ENCODE measurements at places on chromosomes 7 and 10. TPM values are rescaled to one million over a fixed set of nuclear protein-coding genes. Genes with fewer than 3 reads are reported as not detected.

OR6V1 gene
- total RNA-seq, result not detected

OR2A7 gene
- total RNA-seq, result not detected

NIPSNAP2 gene
- total RNA-seq, result 76.7 TPM

GRCh38 chr7:138125598-138126111 is 49.4 kb downstream of the AKR1D1 start:
- peak; percentile 70 for DNase-seq

- DNase-seq, result peak; percentile 13
These were observed 818.6 kb downstream of the GRID1 start for GRCh38 chr10:85548034-85548433.

DNA sequence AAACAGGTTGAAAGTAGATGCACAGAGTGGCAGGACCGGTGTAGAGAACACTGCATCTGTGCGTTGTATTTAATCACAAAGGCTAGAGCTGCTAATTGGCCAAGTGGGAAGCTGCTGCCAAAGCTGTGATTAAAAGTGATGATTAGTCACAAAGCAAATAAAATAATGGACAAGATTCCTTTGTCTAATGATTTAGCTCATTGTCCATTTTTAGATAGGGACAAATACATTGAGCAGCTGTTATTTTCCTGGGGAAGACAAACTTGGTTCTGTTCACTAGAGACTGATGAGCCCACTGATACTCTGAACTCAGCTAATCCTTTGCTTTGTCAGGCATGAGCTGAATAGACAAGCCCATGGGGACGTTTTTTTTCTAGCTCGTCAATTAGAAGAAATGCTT is 19.7 kb downstream of the UBE3C start:
- no peak for DNase-seq

DNA sequence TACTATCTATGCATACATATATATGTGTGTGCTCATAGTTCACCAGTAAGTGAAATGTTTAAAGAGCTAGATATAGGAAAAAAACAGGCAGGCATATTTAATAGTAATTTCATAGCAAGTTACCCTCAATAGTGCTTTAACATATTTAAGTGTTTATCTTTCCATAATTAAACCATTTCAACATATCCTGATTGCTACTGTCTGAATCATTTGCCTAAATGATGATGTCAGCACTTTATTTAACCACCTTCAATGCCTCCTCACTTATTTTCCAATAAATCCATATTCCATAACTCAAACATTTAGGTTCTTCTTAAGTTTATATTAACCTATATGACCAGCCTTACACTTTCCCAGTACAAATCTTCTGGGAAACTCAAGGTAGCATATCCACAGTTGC is 601.1 kb downstream of the ARL4A start:
- DNase-seq, result no peak

GRCh38 chr7:69661342-69661741 is 63.1 kb downstream of the AUTS2 start:
- no peak for DNase-seq

- no peak for DNase-seq
These were observed 246.6 kb downstream of the ZMYND11 start for GRCh38 chr10:381805-382204.

DNA sequence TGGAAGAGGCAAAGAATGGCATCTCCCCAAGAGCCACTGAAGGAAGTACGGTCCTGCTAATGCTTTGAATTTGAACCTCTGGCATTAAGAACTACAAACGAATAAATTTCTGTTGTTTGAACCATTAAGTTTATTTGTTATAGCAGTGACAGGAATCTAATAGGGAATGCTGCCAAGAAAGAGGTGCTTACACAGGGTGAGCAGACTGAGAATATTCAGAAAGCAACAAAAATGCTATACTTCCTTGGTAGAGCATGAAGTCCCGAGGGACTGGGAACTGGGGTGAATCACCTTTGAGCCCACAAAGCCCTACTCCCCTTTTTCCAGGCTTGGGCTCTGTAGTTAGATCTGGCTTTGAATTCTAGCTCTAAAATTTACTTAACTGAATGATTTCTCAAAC is 45.0 kb downstream of the PANK1 start:
- DNase-seq, result no peak

DNA sequence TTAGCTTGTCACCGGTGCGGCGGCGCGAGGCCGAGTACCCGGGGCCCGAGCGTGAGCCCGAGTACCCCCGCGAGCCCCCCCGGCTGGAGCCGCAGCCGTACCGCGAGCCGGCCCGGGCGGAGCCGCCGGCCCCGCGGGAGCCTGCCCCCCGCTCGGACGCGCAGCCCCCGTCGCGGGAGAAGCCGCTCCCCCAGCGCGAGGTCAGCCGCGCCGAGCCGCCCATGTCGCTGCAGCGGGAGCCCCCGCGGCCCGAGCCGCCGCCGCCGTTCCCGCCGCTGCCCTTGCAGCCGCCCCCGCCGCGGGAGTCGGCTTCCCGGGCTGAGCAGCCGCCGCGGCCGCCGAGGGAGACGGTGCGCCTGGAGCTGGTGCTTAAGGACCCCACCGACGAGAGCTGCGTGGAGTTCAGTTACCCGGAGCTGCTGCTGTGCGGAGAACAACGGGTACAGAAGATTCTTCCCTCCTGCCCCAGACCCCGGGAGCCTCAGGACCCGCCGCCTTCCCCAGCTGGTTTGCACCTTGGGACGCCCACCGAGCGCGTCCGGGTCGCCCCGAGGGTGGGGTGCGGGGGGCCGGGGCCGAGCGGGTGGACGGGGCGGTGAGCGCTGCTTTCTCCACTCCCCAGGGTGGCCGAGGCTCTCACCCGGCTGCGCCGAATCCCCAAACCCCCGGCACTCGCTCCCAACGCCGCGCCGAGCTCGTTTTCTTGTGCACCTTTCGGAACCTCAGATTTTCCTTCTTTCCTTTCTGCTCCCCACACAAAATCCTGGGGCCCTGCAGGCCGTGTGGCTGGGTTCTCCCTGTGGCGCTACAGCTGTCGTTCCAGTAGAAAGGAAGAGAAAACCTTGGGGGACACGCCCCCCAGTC is 708 bp downstream of the UBN2 start:
- peak; percentile 39 for DNase-seq

DNA sequence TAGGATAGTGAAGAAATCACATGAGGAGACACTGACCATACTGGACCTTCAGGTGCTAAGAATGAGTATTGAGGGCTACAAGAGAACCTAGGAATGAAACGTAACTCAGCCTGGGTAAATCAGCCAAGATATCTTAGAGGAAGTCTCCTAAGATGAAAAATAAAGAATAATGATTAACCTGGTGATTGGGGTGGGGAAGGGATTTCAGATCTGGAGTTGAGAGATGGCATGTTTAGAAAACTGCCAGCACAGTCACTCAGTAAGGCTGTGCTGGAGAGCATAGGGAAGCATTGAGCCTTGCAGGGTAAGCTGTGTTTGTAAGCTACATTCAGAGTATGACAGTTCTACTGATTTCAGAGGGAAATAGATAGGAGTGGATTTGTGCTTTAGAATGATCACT is 1.9 kb upstream of the MALRD1 start:
- no peak for DNase-seq

DNA sequence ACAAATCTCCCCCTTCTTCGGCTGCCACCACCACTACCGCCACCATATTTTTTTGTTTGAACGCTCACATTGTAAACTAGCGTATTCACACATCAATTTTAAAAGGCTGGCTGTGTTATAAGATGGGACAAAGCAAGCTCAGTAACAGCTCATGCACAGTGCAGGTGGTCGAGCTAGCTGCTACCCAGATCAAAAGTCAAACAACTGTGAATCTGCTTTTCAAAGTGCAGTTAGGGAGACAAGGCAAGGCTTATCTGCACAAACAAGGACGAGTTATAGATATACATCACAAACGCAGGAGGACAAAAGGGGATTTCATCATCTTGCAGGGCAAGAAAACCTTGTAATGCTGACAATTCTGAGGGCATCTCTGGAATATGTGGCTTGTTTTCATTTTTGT is 231.6 kb downstream of the VTI1A start:
- DNase-seq, result no peak

Measured in RPMI7951 (cell line).